Activated T-cell treated with anti-CD3 and anti-CD28 coated beads, Interleukin-2, amount 50 U/mL, for 1 hour (primary cell): ENCODE measurements at places on chromosomes 16 and 17.

GRCh38 chr17:74521701-74522201 is 9.5 kb downstream of the CD300LB start:
- no peak for DNase-seq

GRCh38 chr17:18184143-18185031 is 759 bp downstream of the ALKBH5 start:
- peak; percentile 79 for DNase-seq

DNA sequence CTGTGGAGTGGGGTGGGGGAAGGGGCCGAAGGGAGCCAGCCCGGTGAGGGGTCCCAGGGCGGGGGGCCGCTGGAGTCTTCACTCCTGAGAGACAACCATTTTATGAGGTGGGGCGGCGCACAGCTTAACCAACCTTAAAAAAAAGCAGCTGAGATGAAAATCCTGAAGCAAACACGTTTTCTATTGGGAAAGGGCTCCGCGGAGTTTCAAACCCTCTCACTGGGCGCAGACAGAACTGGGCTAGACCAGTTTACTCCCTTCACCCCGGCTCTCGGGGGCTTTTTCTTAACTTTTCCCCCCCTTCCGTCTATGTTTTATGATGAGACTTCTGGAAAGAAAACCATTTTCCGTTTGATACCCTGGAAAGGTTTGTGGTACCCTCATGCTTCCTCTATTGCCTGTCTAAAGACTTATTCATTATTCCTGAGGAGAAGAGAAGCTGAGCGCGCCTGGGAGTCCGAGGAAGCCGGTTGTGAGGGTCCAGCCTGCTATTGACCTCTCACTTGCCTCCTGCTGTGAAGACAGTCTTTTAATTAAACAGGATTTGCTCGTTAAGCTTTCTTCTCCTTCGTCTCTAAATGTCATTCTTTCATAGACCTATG is 482 bp upstream of the SSH2 start:
- no peak for DNase-seq

- DNase-seq = no peak
Observed at GRCh38 chr17:55524440-55525220, 13.4 kb upstream of the SMIM36 start.

- DNase-seq = no peak
Observed at GRCh38 chr16:76976101-76976500, 214.9 kb upstream of the MON1B start.

DNA sequence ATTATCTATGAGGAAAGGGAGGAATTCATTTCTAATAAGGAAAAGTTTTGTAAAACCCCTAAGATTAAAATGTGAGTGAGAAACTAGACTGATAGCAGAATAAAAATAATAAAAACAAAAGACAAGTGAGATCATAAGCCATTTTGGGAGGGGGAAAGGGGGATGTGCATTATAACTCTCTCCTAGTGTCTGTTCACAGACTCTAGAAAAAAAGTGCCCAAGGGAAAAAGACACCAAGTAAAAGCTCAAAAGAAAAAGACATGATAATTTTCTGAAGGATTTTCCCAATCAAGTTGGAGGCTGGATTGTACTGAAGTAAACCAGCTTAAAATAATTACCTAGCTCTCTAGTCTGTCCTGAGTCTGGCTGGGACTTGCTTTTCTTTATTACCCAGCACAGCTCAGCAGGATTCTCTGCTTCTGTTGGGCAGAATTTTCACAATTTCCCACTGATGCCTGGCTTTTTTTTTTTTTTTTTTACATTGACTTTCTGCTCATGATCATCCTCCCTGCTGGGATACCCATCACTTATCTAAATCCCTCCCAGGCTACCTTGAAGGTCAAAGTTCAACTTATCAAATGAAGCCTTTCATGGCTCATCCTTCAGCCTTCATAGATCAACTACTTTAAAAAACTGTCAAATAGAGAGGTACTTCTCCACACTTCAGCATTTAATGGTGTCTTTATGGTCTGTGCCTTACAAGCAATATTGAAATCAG is 124.2 kb upstream of the KCNJ16 start:
- DNase-seq = no peak

GRCh38 chr16:65908568-65908967 is 457.9 kb upstream of the CDH5 start:
- no peak for DNase-seq

- no peak for DNase-seq
Observed at GRCh38 chr16:67199011-67199807, at the start of gene ELMO3. TSS of gene ELMO3 (plus strand) at chr16:67199131. CDS start at chr16:67199327, 196 bp downstream.

GRCh38 chr17:34769049-34769448 is 189.7 kb downstream of the TMEM132E start:
- DNase-seq = no peak

- DNase-seq = no peak
Observed at GRCh38 chr16:476039-476438, 50.6 kb downstream of the RAB11FIP3 start.
